ENCODE measurements at places on chromosomes 6 and 20.

DNA sequence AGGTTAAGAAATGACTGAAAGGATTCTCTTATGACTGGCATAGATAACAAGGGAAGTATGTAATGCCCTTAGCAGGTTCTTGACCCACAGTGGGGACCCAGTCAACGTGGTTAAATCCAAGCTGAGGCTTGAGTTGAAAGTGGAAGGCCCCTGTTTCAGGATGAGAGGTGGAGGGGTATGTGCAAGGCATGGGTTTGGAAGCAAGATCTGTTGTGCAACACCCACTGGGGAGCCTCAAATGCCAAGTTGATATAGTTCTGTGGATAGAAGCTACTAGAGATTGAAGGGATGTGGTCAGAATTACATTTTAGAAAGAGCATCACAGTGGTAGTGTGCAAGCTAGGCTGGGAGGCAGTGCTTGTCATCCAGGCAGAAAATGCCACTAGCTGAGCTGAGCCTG, 5.1 kb downstream of the PABPC1L start:
- no peak for DNase-seq

DNA sequence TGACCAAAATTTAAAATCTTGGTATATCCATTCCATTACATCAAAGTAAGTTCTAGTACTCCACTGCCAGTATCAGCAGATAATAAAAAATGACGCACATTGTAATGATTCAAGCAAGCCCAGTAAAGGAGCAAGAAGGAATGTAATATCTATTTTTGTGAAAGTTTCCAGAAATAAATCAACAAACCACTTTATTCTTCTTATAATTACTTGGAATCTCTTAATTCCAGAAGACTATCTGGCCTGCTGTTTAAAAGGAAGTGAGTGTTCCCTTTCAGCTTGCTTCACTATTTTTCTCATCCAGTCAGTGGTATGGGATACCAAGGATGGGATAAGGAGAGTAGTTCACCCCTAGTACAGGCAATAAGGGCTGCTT, 42.2 kb upstream of the DSE start:
- peak; percentile 33 for DNase-seq

DNA sequence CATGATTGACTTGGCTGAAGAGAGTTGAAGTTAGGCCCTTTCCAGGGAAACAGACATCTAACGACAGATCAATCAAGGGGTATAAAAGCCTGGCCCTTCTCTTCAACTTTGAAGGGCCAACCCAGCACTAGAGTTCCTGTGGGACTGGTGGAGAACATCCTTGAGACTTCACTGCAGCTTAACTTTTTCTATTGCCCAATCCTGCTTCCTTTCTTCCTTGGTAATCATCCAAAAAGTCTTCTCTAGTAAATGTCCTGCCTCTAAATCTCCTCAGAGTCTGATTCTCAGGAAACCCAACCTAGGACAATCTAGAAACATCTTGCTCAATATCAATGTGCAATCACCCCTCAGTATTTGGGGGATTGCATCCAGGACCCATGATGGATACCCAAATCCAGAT, 1.9 kb downstream of the MKKS start:
- DNase-seq: peak; percentile 50

DNA sequence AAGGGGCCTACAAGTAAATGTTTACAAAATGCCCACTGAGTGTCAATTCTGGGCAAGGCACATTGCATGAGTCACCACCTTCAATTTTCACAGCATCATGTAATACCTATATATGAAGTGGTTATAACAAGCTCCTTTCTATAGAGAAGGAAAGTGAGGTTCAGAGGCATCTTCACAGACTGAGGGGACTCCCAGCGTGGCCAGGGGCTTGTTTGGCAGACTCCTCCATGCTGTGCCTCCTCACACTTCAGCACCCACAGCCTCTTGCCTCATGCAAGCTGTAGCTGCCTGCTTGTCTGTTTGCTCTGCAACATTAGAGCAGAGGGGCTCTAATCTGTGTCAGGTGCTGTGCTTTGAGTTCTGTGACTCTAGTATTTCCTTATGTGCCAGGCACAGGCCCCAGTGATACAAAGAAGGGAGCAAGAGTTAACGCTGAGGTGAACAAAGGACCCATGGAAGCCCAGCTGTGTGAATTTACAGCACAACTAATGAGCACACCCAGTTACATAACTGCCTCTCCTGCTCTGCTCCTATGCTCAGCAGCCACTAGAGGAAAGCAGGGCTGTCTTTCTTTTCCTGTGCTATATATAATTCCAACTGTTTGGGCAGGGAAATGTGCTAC, 72.3 kb downstream of the ZHX3 start:
- peak; percentile 65 for DNase-seq

DNA sequence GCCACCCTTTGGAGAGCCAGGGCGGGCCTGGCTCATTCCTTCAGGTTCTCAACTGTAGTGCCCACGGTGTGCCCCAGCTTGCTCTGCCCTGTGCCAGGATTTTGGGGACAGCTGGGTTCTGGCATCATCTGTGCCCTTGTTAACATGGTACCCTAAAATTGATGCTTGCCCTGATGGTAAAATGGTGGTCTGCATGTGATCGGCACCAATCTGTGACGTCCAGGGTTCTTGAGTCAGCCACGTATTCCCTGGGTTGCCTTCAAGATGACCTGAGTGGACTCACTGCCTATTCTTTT, 31.2 kb upstream of the APCDD1L start:
- DNase-seq: no peak

DNA sequence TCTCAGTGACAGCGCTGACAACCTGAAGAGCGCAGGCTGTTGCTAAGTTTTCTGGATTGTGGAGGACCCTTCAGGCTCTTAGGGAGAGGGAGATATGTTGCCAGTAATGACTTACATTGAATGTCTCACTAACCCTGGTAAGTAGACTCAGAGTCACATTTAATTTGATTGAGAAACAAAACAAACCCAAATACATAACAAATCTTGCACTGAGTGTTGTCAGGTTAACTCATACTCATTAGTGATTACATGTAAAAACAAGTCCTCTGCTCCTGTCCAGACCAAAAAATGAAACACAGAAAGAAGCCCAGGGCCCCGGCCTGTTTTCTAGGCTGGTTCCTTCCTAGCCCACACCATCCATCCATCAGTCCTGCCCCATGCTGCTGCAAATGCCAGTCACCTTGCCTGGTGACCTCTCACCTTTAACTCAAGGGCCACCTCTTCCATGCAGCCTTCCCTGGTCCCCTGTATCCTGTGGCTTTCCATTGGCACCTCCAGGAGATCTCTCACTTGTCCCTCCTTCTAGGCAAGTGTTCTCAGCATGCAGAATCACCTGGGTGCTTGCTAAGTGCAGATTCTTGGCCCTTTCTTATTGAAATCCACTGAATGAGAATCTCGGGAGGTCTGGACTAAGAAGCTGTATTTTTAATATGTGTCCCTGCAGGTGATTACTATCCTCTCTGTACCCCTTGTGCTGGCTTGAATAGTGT, 34.7 kb upstream of the ERVFRD-1 start:
- DNase-seq: no peak

- DNase-seq: no peak
Measured at GRCh38 chr6:42135722-42136121, 6.7 kb downstream of the C6orf132 start.

DNA sequence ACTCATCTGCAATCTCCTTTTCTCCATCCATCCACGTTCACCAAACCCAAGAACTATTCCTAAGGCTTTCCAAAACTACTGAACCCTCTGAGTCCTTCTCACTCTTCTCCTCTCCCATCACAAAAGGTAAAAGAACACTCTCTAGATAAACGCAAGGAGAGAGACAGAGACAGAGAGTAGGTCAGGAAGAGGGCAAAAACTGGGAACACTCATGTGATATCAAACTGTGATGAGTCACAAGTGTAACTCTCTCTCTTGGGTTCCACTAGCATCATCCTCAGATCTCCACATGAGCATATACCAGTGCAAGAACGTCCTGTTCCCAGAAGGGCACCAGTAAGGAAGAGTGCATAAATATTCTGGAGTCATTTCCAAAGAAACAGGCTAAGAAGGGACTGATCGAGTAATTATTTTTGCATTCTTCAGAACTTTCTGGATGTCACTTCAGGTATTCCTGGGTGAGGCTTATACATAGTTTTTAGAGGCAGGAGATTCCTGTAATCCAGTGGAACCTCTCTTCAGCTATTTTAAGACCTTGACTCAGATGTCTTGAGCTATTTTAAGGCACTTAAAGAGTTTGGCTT, 47.3 kb upstream of the STXBP5 start:
- DNase-seq: peak; percentile 79

DNA sequence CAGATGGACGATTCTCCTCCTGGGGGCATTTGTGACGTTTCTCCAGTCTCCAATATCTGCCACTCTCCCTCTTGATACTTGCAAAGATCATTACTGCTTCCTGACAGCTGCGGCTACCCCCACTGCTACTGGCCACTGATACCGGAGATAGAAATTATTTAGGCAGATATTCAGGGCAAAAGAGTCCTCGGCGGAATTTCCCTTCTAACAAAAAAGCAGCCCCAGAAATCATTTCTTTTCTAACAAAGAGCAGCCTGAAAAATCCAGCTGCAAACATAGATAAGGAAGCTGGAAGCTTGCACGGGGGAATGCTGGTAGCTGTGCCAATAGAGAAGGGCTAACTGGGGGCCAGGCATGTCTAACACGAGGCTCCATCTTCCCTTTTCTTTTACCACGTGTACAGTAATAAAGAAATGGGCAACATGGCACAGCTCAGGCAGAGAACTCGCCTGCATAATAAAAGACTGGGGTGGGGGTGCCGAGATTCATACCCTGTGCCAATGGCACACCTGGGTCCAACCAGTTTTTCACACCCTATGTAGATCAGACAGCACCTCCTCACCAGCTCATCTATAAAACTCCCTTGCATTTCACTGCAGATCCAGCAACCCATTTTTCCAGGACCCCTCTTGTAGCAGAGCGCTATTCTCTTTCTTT, 6.1 kb downstream of the TP53RK start:
- DNase-seq: peak; percentile 56

DNA sequence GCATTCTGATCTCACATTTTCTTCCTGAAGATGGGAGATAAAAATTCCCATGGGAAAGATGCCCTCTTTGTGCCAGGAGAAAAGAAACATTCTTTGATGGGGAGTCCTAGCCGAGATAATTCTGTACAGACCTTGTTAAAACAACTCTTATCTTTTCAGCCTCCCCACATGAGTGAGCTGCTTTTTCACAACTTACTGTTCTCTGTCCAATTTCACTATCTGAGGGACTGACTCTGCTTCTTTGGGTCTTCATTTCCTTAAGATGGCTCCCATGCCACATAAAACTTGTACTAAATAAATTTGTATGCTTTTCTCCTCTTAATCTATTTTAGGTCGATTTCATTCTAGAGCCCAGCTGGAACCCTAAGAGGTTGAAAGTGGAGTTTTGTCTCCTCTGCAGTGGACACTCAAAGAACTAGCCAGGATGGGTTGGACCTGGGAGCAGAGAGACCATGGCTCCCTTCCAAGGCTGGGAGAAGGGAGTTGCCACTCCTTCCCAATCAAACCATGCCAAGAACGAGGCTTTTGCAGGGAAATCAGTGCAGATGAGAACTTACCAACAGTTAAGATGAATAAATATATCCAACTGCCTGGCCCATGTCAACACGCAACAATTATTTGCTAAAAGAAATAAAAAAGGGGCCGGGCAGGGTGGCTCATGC, 285.8 kb upstream of the SULF2 start:
- DNase-seq: peak; percentile 85

GRCh38 chr20:42484790-42485375, 704.8 kb downstream of the PTPRT start:
- no peak for DNase-seq

DNA sequence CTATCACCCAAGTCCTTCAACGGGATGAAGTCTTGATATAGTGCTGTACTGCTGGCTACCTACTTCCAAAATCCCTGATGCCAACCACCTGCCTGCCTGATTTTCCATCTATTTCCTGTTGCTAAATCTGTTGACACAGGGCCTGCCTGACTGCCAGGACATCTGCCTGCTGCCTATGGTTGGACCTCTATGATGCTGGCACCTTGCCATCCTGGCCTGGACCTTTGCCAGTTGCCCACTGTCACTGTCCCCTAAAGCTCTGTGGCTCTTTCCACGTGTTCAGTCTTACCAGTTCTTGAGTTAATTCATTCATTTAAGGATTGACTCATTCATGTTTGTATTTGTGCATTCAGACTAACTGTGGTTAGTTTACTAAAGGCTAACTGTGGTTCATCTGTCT, 9.2 kb upstream of the RGS17 start:
- no peak for DNase-seq

GRCh38 chr6:7542874-7543624, 1.6 kb downstream of the DSP start:
- peak; percentile 53 for DNase-seq

GRCh38 chr6:140537834-140538705, 1163.6 kb upstream of the CITED2 start:
- DNase-seq: peak; percentile 98

- DNase-seq: no peak
Measured at GRCh38 chr6:43296780-43297497, 1.1 kb upstream of the SLC22A7 start.

DNA sequence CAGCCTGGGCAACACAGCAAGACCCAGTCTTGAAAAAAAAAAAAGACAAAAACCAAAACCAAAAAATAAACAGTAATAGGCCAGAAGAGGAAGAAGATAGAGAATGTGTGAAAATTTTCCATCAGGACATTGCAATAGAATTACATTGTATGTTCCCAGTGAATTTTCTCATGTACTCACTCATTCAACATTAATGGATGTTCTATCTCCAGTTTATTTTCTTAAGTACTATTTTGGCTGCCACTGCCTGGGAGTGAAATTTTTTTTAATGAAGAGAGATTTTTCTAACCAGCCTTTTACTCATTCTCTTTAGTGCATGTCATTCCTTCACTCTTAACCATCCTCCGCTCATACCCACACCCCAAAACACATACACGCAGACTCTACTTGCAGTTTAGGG, 282.8 kb downstream of the ALDH8A1 start:
- DNase-seq: no peak

DNA sequence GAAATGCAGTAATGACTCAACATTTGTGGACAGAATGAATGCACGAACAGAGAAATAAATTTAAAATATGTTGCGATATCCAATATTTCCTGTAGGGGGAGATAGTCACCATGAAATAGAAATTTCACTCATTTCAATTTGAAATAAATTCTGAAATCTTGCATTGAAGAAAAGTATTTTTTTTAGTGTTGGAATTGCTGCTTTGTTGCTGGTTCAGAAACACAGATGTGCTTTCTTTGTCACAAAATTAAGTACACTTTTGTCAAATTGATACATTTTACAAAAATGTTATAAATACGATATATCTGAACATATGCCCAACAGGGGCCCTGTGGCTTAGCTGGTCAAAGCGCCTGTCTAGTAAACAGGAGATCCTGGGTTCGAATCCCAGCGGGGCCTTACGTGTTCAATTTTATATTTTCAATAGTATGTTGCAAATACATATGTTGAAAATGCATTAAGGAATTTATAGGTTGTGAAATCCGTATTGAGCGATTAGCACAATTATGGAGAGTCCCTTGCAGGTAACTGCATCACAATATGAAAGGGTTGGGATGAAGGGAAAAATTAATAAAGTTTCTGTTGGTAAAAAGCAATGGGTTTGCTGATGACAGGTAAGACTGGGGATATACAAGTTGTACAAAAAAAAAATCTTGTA, 85.4 kb upstream of the PRSS16 start:
- DNase-seq: peak; percentile 57

Measured in cardiac fibroblast (primary cell).